Urinary bladder (tissue), 4 donors: ENCODE measurements at places on chromosomes 3 and 15. TPM values are rescaled to one million over a fixed set of nuclear protein-coding genes. Genes with fewer than 3 reads are reported as not detected.
A peak's percentile ranks its signal among the peaks of the same experiment; 100 is the strongest.

ETV5 gene
- total RNA-seq: 12.8 TPM

DPPA2 gene
- total RNA-seq: not detected

SCAANT1 gene
- total RNA-seq: not detected

CACNA1D gene
- 23.5 TPM for total RNA-seq

NEIL1 gene
- 10.9 TPM for total RNA-seq

CYP11A1 gene
- total RNA-seq: 0.21 TPM

DNA sequence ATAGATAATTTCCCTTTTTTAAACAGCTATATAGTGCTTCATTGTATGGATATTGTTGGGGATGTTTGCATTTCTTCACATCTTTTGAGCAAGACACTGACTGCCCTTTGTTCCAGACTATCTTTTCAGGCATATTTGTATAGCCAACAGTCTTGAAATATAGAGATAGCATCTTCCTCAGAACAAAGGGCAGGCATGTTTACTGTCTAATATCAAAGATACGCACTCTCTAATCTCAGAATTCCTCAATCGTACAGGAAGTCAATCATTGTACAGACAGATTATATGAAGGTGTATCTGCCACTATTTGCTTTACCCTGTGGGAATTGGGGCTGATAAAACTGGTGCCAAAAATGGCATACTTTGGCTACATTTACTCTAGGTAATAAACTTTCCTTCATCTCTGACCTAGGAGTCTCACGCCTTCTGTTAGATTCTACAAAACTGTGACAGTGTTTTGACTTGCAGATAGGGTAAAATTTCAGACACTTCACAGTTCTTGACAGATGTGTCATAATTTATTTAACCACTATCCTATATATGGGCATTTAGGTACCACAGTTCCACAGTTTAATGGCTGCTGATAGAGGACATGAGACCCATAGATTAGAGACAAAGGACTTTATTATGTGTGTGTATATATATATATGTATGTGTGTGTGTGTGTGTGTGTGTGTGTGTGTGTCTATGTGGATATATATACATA is 321.0 kb downstream of the IGSF11 start:
- no peak for DNase-seq

DNA sequence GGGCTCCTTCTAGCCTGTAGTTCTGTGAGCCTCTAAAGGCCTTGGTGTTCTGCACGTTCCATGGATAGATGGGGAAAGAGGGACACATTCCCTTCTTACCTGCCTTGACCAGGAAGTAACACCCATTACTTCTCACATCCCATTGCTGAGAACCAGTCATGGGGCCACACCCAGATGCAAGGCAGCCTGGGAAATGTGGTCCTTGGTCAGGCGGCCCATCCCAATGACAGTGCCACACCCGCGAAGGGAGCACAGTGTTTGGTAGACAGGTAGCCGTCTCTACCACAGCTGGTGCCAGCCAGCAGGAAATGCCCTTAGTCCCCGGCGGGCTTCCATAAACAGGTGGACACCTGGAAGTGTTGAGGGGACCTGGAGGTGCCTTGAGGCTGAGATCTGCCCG is 23.2 kb upstream of the LCTL start:
- DNase-seq: no peak

GRCh38 chr3:184540777-184541681 is 20.6 kb upstream of the EPHB3 start:
- no peak for DNase-seq

GRCh38 chr3:151766454-151766853 is 32.7 kb downstream of the AADACL2 start:
- no peak for DNase-seq

DNA sequence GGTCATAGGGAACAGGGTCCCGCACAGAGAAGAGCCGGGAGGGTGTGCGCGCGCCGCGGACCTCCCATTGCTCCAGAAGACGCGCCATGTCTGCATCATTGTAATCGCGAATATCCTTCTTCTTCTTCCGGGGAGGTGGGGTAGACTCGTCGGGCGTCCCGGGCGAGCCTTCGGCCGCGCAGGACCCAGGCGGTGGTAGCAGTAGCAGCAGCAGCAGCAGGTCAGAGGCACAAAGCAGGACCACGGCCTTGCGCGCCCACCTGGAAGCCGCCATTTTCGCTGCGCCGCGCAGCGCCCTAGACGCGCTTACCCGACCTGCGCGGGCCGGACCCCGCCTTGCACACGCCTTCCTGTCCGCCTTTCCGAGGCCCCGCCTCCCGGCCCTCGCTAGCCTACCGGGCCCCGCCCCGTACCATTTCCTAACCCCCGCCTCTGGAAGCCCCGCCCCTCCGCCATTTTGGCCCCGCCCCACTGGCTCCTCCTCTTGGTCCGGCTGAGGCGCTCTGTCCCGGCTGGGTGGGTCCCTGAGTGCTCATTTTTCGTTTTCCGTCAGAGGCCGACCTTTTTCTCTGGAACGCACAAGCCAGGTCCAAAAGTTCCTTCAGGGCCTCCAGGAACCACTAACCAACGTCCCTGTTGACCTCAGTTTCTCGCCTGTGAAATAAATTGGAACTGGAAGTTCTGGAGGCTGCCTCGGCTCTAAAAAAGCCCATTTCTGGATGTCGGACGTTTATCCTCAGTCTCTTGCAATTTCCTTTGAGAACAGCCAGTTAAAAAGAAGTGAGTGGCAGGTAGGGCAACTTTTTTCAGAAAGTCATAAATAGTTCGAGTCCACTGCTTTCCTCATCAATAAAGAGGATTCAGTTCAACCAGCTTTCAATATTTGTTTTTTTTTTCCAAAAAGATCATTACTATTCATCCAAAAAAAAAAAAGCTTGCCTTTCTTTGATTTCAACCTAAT is at the start of gene MESD:
MESD (minus strand) TSS at position 302 of the 961 bp plus-strand sequence; CDS start at position 274, 28 bp downstream.
- peak; percentile 91 for DNase-seq

DNA sequence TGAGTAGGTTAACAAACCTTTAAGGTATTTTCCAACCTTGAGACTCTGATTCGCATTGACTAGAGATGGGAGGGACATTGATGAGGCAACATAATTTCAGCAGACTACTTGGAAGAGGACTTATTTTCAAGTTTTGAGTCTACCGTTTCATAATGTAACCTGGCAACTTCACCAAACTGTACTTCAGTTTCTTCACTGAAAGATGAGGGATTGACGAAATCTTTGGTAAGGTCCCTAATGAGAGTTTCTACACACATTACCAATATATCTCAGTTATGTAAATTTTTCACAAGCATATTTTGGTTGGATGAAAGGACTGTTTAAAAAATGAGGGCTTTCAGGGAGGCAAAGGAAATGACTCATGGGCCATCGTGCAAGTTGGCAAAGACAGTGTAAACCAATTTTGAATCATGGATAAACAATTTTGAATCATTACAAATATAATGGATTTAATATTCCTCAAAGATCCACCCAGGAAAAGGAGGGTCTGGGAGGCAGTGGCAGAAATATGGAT is 28.7 kb upstream of the SEMA6D start:
- no peak for DNase-seq

DNA sequence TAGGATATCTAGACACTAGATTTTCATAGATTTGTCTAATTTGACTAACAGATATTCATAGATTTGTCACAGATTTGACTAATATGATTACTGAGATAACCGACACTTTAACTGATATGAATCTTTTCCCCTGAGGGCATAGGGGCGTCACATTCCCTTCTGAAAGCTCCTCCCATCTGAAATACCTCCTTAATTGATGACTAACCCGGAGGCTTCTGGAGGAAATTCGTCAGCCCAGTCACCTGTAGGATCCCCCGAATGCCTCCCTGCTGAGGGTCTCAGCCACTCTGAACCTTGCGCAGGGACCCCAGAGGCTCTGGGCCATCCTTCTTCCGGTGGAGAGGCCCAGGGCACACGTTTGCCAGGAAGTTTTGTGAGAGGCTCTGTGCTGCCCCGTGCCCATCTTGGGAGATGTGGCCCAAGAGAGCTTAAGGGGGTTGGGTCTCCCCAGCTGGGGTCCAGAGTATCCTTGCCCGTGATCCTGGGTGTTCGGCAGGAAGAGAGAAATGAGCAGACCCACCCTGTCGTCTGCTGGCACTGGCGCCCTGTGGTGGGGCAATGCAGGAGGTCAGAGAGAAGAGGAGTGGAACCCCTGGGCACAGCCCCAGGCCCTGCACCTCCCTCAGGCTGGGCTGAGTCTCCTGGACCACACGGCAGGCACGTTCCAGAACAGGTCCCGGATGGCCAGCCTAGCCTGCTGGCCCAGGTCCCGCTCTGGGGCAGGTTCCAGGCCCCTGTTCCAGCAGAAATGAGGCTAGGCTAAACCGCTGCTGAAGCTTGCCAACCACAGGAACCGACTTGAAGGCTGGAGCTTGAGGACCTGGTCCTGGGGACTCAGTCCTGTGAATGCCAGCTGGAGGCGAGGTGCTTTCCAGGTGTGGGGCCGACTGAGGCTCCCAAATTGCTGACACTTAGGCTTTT is 1.7 kb downstream of the PLA2G4D start:
- DNase-seq: no peak

DNA sequence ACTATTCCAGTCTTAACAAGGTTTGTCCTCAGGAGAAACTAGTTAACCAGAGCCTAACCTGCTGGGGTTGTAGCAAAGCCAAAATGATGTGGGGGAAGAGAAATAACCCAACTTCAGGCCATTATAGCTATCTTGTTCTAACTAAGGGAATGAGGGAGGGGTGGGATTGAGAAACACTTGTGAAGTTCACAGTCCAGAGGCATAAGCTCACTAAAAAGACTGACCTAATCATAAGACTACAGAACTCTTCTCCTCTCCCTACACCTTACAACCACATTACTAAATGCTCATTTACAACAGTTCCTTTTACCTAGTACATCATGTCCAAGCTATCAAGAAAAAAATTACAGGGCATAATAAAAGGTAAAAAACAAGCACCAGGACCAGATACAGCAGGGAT is 52.8 kb downstream of the UBE3A start:
- no peak for DNase-seq

- no peak for DNase-seq
Observed at GRCh38 chr15:67957435-67958132, 96.5 kb upstream of the PIAS1 start.

DNA sequence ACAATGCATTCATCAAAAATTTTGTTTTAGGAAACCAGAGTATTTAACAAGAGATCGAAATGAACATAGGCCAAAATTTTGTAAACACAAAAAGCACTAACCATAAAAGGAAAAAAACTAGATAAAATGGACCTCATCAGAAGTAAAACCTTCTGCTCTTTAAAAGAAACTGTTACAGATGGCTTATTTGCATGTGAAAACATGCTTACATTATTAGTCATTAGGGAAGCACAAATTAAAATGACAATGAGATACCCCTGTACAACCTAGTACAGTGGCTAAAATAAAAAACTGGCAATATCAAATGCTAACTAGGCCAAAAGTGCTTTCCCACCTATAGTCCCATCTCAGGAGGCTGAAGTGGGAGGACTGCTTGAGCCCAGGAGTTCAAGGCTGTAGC is 19.3 kb downstream of the UBR1 start:
- no peak for DNase-seq

DNA sequence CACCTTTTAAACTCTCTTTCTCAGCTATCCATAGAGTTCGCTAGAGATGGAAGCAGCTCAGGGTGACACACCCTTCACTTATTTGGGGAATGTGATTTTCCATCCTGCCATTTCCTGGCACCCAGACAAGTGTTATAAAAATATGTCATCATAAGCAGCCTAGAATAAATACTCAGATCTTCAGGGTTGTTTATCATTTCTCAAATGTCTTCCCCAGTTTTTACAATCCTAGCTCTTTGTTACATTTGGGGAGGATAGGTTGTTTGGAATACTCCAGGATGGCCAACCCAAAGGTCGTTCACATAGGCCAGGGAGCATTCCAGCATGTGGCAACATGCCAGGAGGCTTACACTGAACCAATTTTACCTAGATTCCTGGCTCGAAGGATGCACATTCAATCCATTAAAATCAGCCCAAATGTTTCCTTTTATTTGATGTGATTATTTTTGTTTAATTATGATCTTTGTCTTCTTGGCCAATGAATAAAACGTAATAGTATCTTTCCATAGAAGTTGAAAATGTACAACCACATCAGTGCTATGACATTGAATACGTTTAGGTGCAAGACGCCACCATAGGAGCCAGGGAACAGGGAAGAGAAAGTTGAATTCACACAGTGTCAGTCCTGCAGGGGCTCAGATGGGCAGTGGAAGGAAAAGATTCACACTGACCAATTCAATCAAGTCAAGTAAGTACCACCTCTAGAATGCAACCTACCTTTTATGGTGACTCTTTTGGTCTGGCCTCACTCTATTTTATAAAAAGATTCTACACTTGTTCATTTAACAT is 537.7 kb upstream of the MDFIC2 start:
- no peak for DNase-seq

DNA sequence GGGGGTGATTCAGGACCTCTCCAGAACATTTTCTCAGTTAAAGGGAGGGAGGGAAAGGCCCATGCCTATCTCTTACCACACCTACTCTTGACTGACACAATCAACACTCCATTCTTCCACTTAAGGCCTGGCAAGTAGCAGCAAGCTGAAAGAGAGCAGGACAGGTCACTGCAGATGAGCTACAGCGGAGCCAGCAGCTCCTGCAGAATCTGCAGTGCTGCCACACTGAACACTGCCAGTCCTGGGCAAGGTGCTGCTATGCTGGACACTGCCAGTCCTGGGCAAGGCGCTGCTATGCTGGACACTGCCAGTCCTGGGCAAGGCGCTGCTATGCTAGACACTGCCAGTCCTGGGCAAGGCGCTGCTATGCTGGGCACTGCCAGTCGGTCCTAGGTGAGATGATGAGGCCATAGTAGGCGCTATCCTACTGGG is 143.7 kb downstream of the MYLK start:
- DNase-seq: no peak

DNA sequence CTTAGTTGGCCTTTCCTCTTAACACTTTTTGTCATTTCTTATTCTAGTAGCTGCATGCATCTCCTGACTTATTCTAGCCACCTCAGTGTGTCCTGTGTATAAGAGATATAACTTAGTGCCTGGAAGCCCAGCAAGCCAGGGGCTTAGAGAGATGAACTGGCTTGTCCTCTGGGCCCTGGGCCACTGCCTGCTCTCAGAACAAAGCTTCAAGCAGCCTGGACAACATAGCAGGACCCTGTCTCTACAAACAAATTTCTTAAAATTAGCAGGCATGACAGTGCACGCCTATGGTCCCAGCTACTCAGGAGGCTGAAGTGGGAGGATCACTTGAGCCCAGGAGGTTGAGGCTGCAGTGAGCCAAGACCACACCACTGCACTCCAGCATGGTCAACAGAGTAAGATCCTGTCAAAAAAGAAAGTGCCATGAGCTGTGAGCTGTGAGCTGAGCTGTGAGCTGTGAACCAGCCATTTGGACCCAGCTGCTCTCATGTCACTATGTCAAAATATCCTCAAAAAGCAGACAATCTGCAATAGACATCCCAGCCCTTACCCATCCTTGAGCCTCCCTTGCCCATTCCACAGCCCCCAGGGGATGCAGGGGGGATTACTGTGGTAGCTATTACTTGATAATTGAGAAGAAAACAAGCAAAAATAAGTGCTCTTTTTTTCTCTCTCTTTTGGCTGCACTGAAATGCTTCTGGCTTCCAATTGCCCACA is 174.5 kb downstream of the OPA1 start:
- DNase-seq: no peak

- no peak for DNase-seq
Observed at GRCh38 chr3:163261056-163261455, 1764.4 kb downstream of the OTOL1 start.

GRCh38 chr15:38308797-38309196 is 56.2 kb downstream of the SPRED1 start:
- no peak for DNase-seq
